ENCODE measurements at places on chromosomes 13 and 19.

- peak; percentile 41 for DNase-seq
Observed at GRCh38 chr13:40518481-40518882, 148.0 kb downstream of the FOXO1 start.

GRCh38 chr13:39385621-39386231 is 217.3 kb downstream of the LHFPL6 start:
- no peak for DNase-seq

DNA sequence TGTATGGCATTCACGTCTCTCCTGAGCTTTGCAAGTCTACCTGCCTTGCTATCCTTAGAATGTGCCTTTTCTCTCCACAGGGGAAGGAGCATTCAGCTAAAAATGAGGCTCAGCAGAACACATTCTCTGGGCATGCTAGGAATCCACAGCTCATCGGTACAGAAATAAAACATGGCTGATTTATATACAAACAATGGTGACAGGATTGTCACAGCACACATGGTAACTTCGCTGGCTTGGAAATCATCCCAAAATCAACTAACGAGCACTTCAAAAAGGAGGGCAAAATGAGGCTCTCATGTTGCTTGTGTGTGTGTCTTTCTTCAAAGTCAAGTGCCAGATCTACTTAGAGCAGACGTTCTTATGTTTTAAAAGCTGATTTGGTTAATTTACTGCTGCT is 373.0 kb downstream of the FGF14 start:
- no peak for DNase-seq

- DNase-seq, result no peak
Observed at GRCh38 chr13:43058318-43058674, 34.9 kb downstream of the DNAJC15 start.

DNA sequence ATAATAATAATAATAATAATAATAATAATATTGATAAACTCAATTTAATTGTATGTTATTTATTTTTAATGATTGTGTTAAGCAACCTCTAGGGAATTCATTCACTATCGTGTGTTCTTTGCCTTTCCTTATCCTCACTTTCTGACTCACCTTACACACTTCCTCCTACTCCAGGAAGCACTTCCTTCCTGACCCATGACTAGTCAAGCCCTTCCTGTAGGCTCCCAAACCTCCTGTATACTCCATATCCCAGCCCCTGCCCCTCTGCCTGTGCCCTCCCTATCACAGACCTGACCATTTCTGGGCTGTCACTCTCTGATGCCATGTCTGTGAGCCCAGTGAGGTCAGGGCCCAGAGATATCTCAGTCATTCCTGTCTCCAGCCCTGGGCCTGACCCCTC is 7.6 kb downstream of the LGALS4 start:
- DNase-seq, result no peak

DNA sequence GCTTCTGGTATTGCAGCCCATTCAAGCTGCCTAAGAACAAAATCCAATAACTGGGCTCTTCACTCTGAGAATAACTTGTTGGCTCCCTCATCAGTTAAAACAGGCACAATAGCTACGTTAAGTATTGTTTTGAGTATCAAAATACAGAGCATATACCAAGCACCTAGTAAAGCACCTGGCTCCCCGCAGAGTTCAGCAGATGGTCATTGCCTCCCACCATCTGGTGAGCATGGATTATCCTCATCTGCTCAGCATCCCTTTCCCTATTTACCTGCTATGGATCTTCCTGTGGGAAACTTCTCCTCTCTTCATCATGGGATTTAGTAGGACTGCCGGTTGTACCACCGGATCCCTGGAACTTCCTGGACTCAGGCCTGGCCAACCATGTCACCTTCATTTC is 199.2 kb upstream of the MAB21L1 start:
- DNase-seq, result no peak

DNA sequence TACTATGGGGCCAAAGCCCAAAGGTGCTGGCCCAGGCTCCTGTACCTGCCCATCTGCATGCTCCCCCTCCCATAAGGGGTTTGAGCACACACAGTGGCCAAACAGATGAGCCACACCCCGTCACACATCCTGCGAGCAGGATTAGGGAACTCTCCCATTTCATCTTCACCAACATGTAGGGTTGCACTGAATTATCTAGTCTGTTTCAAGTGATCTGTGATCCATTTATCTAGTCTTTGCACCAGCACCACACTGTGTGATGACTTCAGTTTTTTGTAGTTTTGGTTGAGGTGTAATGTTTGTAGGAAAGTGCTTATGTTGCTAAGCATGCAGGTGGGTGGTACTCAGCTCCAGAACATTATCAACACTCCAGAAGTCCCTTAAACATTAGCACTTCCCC is 249.3 kb downstream of the MYO16 start:
- no peak for DNase-seq

- no peak for DNase-seq
Observed at GRCh38 chr19:50377051-50377461, 799 bp downstream of the NR1H2 start.

- peak; percentile 85 for DNase-seq
Observed at GRCh38 chr19:10105509-10106099, 558 bp upstream of the PPAN start.

DNA sequence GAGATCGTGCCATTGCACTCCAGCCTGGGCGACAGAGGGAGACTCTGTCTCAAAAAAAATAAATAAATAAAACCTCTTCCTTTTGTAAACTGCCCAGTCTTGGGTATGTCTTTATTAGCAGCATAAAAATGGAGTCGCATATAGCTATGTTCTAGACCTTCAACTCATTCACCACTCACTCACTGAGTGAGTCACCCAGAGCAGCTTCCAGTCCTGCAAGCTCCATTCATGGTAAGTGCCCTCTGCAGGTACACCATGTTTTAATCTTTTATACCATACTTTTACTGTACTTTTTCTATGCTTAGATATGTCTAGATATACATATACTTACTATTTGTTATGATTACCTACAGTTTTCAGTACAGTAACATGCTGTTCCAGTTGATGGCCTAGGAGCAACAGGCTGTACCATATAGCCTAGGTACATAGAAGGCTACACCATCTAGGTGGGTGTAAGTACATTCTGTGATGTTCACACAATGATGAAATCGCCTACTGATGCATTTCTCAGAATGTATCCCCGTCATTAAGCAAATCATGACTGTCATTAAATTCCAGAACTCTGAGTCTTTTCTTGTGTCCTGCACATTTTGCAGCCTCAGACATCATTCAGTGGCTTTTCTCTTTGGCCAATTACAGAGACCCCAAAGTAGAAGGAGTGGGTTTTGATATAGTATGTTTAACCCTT is 13.7 kb upstream of the FARP1 start:
- DNase-seq, result no peak

DNA sequence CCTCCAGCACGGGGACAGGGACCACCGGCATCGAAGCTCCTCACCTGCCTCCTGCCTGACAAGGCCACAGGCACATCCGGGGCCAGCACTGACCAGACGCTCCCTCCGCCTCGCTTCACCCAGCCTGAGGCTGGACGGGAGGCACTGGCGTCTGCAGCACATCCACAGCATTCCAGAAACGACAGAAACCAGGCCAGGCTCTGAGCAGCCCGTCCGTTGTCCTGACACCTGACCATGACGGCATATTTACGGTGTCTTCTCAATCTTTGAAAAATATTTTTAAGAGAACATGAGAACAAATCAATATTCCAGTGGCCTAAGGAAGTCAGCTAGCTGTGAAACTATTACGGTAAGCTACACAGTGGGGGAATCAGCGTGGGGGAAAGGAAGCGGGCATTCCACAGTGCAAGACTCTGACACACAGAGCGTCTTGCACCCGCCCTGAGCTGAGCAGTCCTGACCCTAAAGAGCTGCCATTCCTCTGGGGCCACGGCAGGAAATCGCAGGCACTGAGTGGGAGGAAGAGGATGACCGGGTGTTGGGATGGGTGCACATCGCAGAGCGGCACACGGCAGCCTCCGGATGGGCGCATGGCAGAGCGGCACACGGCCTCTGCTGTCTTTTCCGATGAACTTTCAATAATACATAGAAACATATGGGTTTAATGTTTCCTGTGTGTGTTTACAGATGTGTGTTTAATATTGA is 26.8 kb downstream of the RASA3 start:
- no peak for DNase-seq

GRCh38 chr13:91358387-91358782 is 10.9 kb downstream of the MIR17HG start:
- DNase-seq, result no peak

DNA sequence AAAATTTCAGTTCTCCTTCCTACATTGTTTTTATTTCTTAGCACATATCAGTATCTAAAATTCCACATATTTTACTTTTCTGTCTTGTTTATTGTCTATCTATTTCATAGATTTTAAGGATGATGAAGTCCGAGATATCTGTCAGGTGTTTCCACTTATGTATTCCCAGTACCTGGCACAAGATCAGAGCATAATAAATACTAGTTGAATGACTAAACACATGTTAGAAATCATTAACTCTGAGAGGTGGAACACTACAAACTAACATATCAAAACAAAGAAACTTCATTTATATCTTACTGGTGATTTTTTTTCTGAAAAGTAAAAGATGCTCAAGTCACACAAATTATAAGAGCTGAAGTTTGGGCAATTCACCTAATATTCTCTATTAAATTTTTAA is 1208.3 kb downstream of the PCDH9 start:
- DNase-seq, result no peak

DNA sequence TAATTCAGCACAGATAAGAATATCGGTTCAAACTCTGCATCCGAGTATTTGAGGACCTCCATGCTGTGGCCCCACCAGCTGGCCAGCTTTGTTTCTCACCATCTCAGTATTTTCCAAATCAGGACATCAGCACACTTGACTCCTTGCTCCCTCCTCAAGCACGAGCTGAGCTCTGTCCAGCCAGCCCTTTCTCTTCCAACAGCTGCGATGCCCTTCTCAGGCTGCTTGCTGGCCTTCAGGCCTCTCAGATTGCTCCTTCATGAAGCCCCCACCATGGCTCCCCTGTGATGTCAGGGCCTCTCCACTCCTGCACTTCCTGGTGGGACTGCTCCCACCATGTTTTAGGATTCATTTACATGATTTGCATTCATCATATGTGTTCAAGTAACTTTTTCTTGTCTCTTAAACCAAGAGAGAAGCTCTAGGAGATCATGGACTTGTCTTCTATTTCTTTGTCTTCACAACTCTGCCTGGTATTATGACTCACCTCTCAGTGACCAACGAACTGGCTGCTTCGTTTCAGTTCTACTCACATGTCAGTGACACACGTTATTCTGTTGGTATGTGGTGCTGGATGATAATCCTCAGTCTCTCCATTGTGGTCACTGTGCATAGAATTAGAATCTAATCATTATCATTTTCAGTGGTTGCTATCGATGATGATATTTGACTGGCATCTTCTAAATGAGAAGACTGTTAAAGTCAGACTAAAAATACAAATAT is 471.7 kb downstream of the EFNB2 start:
- no peak for DNase-seq

DNA sequence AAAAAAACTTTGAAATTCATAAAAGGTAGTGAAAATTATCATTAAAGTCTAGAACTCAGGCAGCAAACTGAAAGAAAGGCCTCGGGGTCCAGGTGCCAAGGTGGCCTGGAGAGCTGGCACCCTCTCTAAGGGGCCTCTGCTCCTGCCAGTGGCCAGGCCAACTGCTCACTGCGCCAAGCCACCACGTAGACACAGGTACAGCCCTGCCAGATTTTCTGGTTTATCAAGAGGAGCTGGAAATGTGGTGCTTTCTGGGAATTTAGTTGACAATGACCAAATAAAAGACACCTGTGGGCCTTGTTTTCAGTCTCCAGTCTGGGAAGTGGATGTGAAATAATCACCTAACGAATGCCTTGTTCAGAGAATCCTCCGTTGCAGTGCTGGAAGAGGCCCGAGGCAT is 22.8 kb downstream of the ZNF574 start:
- no peak for DNase-seq

DNA sequence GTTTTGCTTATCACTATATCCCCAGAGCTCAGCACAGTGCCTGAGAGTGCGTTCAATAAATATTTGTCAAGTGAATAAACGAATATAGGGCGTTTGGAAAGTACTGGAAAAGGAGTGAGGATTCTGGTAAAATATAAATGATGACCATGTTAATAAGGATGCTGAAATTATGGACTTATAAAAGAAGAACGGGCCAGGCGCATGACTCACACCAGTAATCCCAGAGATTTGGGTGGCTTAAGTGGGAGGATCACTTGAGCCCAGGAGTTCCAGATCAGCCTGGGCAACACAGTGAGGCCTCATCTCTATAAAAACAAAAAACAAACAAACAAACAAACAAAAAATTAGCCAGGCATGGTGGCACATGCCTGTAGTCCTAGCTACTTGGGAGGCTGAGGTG is 198.1 kb downstream of the VWA8 start:
- DNase-seq, result no peak

GRCh38 chr13:27171827-27172494 is 350 bp upstream of the USP12 start:
- DNase-seq, result peak; percentile 82

- DNase-seq, result no peak
Observed at GRCh38 chr13:98869408-98870090, 108.3 kb downstream of the DOCK9 start.

GRCh38 chr19:17778251-17778967 is 16.5 kb upstream of the B3GNT3 start:
- no peak for DNase-seq

DNA sequence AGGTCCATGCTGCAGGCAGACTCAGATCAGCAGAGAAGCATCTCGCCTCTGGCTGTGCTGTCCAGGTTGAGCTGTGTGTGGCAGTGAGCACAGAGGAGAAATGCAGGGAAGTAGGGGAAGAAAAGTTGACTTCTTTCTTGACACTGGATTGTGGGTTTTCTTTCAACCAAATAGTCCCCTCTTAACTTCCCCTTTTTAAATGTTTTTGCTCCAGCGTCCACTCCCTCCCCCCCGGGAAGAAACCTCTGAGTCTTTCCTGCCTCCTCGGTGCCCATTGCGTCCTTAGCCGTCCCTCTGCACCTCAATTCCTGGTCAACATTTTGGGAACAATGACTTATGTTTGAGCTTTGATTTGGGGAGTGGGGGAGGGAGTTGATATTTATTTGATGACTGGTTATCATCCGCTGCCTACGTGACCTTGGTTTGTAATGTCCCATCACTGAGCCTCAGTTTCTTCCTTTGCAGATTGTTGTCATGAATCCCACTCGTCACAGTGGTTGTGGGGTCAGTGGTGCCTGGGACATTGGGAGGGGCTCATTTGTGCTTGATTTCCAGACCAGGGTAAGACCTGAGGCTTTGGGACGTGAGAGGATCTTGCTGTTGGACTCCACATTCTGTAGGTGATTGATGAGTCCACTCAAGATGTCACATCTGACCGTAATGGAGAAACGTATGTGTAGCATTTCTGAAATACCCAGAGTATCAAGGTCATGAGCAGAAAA is at the start of gene LILRB2:
Gene LILRB2, minus strand, starts transcription at position 104 of the 722 bp plus-strand sequence. CDS start 614 bp downstream, outside the sequence.
- DNase-seq, result no peak

DNA sequence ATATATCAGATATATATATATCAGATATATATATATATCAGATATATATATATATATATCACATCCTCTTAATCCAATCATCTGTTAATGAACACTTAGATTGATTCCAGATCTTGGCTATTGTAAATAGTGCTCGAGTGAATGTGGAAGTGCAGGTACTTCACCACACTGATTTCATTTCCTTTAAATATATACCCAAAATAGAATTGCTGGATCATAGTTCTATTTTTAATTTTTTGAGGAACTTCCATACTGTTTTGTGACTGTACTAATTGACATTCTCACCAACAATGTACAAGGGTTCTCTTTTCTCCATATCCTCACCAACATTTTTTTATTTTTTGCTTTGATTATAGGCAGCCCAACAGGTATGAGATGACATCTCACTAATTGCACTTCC is 277.5 kb downstream of the NHLRC3 start:
- DNase-seq, result no peak

Measured in stimulated activated CD8-positive, alpha-beta memory T cell treated with anti-CD3 and anti-CD28 coated beads, Interleukin-15, amount 100 ng/mL, for 4 hours (primary cell).